ENCODE measurements at places on chromosomes 6 and 20. TPM values are rescaled to one million over a fixed set of nuclear protein-coding genes. Genes with fewer than 3 reads are reported as not detected.

DNA sequence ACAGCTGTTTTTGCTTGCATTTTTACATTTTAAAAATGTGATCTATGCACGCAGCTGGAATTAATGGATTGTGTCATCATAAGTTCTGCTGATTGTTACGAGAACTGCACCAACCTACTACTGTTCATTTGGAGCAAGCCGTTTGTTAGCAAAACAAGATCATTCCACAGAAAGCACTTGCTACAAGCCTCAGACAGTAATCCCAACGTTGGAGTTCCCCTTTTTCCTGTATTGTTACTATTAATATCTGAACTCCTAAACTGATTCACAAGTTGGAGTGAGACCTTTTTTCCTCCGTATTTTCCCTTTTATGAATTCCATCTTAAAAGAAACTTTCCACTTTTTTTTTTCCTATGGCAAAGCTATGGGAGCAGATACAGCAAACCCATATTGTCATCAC is 3.5 kb downstream of the TENT5A start:
- peaks cover 3% of the 10 kb centered on the region for H3K27me3 ChIP-seq
- no peaks in the 10 kb centered on the region for H3K36me3 ChIP-seq
- peaks cover under 1% of the 10 kb centered on the region for H3K4me1 ChIP-seq

Gene SASH1
- 148 TPM for total RNA-seq

Gene ARMH2
- not detected for total RNA-seq

DNA sequence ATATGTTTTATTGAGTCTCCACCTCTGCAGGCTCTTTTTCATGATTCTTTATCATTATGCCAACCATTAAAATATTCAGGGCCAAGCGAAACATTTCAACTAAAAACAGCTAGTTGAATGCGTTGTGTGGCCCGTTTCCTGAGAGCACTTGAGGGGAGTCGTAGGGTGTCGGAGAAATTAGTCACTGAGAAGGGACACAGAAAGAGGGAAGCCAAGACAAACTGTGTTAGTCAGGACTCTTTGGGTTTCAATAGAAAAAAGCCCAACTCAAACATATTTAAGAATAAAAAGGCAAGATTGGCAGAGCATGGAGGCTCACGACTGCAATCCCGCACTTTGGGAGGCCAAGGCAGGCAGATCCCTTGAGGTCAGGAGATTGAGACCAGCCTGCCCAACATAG is 58.9 kb downstream of the MAFB start:
- H3K4me1 ChIP-seq, result no peaks in the 10 kb centered on the region
- H3K27ac ChIP-seq, result no peak overlapping the region
- H3K27me3 ChIP-seq, result no peaks in the 10 kb centered on the region

DNA sequence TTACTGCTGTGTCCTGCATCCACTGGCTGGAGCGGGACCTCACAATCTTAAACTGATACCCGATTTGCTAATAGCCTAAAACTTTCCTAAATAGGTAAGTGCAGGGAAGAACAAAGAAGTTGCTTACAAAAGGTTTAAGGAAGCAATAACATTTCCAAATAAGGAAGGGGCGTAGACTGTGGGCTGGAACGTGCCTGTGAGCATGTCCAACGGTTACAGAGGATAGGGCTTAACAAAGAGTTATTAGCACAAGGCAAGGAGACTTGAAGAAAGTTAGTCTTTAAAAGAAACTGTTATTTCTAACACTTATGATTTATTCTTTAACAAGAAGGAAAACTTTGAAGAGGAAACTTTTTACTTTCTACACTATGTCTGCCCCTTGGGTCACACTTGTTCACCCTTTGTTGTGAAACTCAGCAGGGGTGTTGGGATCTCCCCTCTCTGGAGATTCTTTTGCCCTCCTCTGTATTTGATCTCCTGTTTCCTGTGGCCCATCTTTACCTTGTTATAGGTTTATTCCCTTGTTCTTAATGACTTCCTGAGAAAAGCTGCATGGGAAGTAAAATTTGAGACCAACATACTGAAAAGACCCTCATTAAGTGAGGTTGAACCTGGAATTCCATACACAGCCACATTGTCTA is 28.7 kb downstream of the KAT14 start:
- no peak overlapping the region for H3K4me3 ChIP-seq
- no peak for DNase-seq
- H3K4me1 ChIP-seq, result peaks cover 3% of the 10 kb centered on the region
- peaks cover 11% of the 10 kb centered on the region for H3K36me3 ChIP-seq
- H3K27me3 ChIP-seq, result no peaks in the 10 kb centered on the region

DNA sequence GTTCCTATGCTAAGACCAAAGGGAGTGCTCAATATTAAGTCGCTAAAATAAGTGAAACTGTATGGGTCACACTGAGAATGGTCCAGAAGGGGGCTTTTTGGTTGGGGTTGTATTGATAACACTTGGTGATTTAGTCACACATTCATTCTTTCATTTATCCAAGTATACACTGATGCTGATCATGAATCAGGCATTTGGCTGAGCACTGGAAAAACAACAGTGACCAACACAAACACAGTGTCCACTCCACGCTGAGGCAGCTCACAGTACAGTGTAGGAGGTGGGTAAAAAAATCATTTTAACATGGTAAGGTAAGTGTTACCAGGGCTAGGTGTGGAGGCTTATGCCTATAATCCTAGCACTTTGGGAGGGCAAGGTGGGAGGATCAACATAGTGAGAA is 9.2 kb upstream of the FAM83C start:
- H3K4me3 ChIP-seq, result no peak overlapping the region
- H3K27ac ChIP-seq, result no peak overlapping the region
- H3K27me3 ChIP-seq, result no peaks in the 10 kb centered on the region
- no peaks in the 10 kb centered on the region for H3K4me1 ChIP-seq
- DNase-seq, result no peak

GRCh38 chr6:153814136-153814535 is 224.9 kb upstream of the OPRM1 start:
- no peaks in the 10 kb centered on the region for H3K36me3 ChIP-seq
- no peak overlapping the region for H3K4me3 ChIP-seq
- H3K27ac ChIP-seq, result no peak overlapping the region

GRCh38 chr6:33034554-33034953 is 25.2 kb upstream of the HLA-DOA start:
- no peak for DNase-seq
- no peak overlapping the region for H3K27ac ChIP-seq
- no peaks in the 10 kb centered on the region for H3K36me3 ChIP-seq
- no peaks in the 10 kb centered on the region for H3K27me3 ChIP-seq
- H3K4me1 ChIP-seq, result peaks cover 3% of the 10 kb centered on the region
- no peak overlapping the region for H3K4me3 ChIP-seq

GRCh38 chr6:169847141-169847674 is 95.8 kb downstream of the ERMARD start:
- no peaks in the 10 kb centered on the region for H3K27me3 ChIP-seq
- H3K27ac ChIP-seq, result no peak overlapping the region
- H3K36me3 ChIP-seq, result no peaks in the 10 kb centered on the region
- H3K4me1 ChIP-seq, result no peaks in the 10 kb centered on the region
- H3K4me3 ChIP-seq, result no peak overlapping the region
- DNase-seq, result no peak

Gene SAMD3
- total RNA-seq, result 3.5 TPM

Gene ABHD16B
- total RNA-seq, result not detected

Gene RANBP9
- 29.0 TPM for total RNA-seq

- no peaks in the 10 kb centered on the region for H3K4me1 ChIP-seq
- no peaks in the 10 kb centered on the region for H3K27me3 ChIP-seq
- no peak overlapping the region for H3K4me3 ChIP-seq
Measured at GRCh38 chr6:137156650-137157049, 16.8 kb downstream of the IL22RA2 start.

DNA sequence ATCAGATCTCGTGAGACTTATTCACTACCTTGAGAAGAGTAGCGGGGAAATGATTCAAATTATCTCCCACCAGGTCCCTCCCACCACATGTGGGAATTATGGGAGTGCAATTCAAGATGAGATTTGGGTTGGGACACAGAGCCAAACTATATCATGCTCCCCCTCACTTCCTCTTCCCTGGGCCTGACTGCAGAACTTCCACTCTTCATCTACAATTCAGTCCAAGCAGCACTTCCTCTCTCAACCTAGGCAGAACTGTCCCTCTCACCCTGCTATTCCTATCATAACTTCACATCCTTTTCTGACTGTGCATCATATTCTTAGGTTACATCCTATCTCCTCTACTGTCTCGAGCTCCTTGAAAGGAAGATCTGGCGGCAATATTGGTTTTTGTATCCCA is 184.0 kb upstream of the HDDC2 start:
- H3K4me1 ChIP-seq, result no peaks in the 10 kb centered on the region
- H3K4me3 ChIP-seq, result no peak overlapping the region
- H3K27me3 ChIP-seq, result no peaks in the 10 kb centered on the region
- DNase-seq, result no peak
- H3K36me3 ChIP-seq, result no peaks in the 10 kb centered on the region

DNA sequence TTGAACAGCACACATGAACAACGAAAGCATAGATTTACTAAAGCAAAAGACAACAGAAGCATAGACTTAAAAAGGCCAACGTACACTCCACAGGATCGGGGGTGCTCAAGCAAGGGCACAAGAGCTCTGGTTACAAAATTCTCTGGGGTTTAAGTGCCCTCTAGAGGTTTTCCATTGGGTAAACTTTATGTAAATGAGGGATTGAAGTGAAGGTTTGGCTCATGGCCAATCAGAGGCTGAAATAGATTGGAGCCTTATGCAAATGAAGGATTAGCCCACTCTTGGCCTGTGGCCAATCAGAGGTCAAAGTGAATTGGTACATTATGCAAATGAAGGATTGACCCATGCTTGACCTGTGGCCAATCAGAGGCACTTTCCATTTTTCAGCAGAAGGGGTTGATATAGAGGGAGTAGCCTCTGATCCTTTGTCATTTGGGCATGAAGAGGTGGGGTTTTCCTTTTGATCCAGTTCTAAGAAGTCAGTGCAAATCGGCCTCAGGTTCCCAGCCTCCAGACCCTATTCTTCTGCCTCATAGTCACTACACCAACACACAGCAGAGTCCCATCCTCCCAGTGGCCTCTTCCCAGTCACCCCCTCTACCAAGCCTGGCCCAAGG is 244.9 kb downstream of the THBS2 start:
- H3K27me3 ChIP-seq, result no peaks in the 10 kb centered on the region
- no peak overlapping the region for H3K27ac ChIP-seq
- no peak overlapping the region for H3K4me3 ChIP-seq
- H3K36me3 ChIP-seq, result no peaks in the 10 kb centered on the region

- H3K4me1 ChIP-seq, result no peaks in the 10 kb centered on the region
- no peaks in the 10 kb centered on the region for H3K27me3 ChIP-seq
- H3K36me3 ChIP-seq, result no peaks in the 10 kb centered on the region
- H3K27ac ChIP-seq, result no peak overlapping the region
- no peak overlapping the region for H3K4me3 ChIP-seq
- no peak for DNase-seq
Measured at GRCh38 chr6:122853259-122853995, 64.4 kb downstream of the SMPDL3A start.

Gene HLA-F
- total RNA-seq, result 87.8 TPM

- no peak overlapping the region for H3K27ac ChIP-seq
- H3K4me1 ChIP-seq, result peaks cover 5% of the 10 kb centered on the region
- no peaks in the 10 kb centered on the region for H3K36me3 ChIP-seq
- H3K4me3 ChIP-seq, result no peak overlapping the region
- H3K27me3 ChIP-seq, result no peaks in the 10 kb centered on the region
Measured at GRCh38 chr20:40753472-40753871, 64.4 kb upstream of the MAFB start.

DNA sequence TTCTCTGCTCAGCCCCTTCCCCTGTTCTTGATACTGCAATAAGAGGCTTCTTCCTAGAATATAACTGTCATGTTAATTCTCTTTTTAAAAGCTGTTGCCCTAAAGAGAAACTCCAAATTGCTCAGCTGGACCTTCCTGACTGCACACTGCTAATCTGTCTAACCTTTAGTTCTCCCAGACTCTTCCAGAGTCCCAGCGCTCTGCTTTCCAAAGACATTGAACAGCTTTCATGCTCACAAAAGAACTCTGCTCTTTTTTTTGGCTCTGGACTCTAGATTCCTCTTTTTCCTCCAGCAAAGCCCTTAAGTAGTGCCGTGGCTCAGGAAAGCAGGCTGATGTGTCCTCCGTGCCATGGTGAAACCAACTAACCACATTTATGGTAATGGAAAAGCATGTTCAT is 356.6 kb upstream of the RSPO3 start:
- no peaks in the 10 kb centered on the region for H3K36me3 ChIP-seq
- no peak overlapping the region for H3K27ac ChIP-seq
- no peak overlapping the region for H3K4me3 ChIP-seq
- H3K4me1 ChIP-seq, result no peaks in the 10 kb centered on the region

GRCh38 chr20:5474646-5475550 is 158.1 kb upstream of the PROKR2 start:
- no peak overlapping the region for H3K27ac ChIP-seq
- DNase-seq, result no peak
- H3K4me3 ChIP-seq, result no peak overlapping the region
- no peaks in the 10 kb centered on the region for H3K36me3 ChIP-seq
- no peaks in the 10 kb centered on the region for H3K4me1 ChIP-seq
- H3K27me3 ChIP-seq, result no peaks in the 10 kb centered on the region

GRCh38 chr6:36701401-36701991 is 3.9 kb downstream of the RAB44 start:
- no peak overlapping the region for H3K27ac ChIP-seq
- no peaks in the 10 kb centered on the region for H3K27me3 ChIP-seq
- no peaks in the 10 kb centered on the region for H3K36me3 ChIP-seq
- no peak overlapping the region for H3K4me3 ChIP-seq
- DNase-seq, result no peak
- no peaks in the 10 kb centered on the region for H3K4me1 ChIP-seq

DNA sequence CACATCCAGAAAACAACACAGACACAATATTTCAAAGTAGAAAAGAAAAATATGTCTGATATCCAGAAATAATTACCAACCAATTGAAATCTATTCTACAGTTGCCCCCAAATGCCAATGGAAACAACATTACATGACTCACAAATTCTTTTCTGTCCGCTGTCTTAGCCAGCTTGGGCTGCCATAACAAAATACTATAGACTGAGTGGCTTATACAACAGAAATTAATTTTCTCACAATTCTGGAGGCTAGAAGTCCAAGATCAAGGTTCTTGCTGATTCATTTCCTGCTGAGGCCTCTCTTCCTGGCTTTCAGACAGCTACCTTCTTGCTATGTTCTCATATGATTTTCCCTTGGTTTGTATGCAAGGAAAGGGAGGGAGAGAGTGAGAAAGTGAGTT is 698.1 kb downstream of the DHX35 start:
- no peaks in the 10 kb centered on the region for H3K36me3 ChIP-seq
- H3K27me3 ChIP-seq, result no peaks in the 10 kb centered on the region
- H3K27ac ChIP-seq, result no peak overlapping the region

GRCh38 chr6:98832284-98833056 is 1.9 kb upstream of the POU3F2 start:
- H3K27ac ChIP-seq, result no peak overlapping the region
- DNase-seq, result no peak

DNA sequence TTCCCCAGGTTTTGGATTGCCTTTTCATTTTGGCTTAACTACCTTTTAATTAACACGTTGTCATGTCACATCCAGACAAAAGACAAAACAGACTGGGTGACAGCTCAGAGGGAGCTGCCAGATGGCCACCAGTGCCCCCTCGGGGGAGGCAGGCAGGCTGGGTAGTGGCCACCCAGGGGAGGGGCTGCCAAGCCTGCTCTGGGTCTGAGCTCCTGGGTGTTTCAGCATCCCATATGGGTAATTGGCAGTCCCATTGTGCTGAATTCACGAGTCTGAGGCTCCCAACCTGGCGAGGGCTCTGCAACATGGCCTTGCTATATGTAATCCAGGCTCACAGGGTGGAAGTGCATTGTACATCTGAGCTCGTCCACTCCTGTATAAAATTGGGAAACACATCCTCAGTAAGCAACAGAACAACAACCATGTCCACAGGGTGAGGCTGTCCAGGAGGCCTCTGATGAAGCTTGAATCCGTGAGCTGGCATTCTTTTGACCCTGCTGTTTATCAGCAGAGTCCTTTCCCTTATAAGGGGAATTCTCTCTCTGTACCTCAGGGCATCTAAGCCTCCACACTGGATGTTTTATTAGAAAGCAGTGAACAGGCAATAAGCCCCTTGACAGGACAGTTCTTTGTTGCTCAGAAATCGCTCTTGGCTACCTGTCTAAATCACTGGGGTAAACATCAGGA is 111.7 kb upstream of the SLC22A23 start:
- no peak for DNase-seq
- H3K27me3 ChIP-seq, result no peaks in the 10 kb centered on the region
- no peak overlapping the region for H3K4me3 ChIP-seq
- no peaks in the 10 kb centered on the region for H3K36me3 ChIP-seq

Gene SLC35A1
- 20.4 TPM for total RNA-seq
